ENCODE measurements at places on chromosomes 7 and 10.

GRCh38 chr10:8136736-8137135 is 82.2 kb downstream of the GATA3 start:
- no peak for DNase-seq

DNA sequence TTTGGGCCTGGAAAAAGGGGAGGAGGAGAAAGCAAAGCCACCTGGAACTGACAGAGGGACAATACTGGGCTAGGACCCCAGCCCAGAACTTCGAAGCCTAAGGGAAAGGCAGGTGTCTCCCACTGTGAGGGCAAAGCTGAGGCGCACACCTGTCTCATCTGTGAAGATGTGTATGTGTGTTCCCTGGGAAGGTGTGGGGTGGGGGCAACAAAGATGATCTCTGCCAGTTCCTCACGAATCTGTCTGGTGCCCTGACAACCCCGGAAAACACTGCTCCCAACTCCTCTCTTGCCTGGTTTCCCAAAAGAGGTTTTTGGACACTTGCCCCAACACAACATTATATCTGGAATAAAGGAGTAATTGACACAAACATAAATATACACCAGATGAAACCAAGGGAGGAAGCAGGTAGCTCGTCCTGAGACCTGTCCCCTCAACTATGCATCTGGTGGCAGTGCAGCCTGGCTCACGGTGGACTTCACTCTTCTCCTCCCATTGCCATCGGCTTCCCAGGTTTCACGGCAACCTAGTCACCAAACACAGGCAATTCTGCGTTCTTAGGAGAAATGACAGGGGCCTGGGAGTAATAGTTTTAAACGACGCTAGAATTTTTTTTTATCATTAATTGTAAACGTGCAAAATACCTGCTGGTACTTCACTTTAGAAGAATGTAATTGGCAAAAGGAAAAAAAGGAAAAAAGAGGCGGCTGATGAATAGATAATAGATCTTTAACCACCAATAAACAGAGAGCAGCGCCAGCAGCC is 1.7 kb upstream of the EMX2 start:
- no peak for DNase-seq

DNA sequence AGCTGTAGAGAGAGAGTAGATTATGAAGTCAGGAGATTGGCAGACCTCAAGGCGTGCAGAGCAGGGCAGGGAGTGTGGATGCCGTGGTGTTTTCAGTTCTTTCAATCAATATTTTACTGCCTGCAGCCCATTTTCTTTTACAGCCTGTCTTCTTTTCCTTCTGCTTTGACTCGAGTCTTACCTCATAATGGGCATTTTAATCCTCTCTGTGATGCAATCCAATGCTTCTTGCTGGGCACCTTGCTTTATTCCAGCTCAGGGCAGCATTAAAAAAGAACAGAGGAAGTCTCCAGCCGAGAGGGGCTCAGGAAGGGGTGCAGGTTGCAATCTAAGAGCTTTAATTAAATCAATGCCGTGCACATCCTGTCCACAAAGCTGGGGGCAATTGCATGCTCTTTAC is 839.0 kb downstream of the LRMDA start:
- DNase-seq, result no peak

DNA sequence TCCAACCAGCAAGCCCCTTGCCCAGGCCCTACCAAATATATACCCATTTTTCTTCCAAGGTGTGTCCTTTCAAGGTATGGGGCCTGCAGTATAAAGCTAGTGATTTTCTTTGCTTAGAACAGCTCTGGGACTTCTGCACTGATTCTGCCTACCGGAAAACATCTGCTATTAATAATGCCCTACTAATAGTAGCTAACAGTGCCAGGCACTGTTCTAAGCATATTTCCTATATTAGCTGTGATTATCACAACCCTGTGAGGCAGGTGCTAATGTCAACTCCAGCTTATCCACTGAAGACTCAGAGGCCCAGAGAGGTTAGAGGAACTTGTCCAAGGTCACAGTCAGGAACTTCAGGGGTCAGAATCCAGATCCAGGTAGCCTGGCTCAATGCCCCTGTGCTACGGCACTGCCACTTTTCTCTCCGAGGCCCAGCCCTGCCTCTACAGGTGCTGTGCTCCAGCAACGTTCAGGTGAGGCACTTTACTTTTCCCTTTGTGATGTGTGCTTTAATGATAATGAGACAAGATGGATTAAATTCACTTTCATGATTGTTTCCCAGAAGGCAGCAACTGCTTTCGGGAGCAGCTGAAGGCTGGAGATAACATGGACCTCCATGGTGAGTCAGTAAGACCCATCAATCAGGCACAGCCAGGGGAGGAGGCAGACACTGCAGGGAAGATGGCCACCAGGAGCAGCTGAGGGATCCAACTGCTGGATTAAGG is 26.7 kb downstream of the TAS2R41 start:
- no peak for DNase-seq

GRCh38 chr10:70698211-70698610 is 25.9 kb downstream of the ADAMTS14 start:
- DNase-seq, result no peak

DNA sequence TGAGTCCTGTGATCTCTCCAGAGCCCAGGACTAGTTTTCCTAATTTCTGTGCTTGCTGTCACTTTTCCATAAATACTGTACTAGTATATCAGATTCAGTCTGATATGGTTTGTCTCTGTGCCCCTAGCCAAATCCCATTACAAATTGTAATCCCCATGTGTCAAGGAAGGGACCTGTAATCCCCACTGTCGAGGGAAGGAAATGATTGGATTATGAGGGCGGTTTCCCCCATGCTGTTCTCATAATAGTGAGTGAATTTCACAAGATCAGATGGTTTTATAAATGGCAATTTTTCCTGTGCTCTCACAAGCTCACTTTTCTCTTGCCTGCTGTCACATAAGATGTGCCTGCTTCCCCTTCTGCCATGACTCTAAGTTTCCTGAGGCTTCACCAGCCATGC is 54.8 kb upstream of the IFRD1 start:
- no peak for DNase-seq
